ENCODE measurements at places on chromosomes 12 and 14. TPM values are rescaled to one million over a fixed set of nuclear protein-coding genes. Genes with fewer than 3 reads are reported as not detected.
A peak's percentile ranks its signal among the peaks of the same experiment; 100 is the strongest.

Gene MYH6
- not detected for total RNA-seq

Gene TMEM229B
- 4.6 TPM for total RNA-seq

Gene HOXC4
- 1.0 TPM for total RNA-seq

Gene CLEC14A
- total RNA-seq: 27.2 TPM

Gene TAS2R8
- total RNA-seq: not detected

Gene TAC3
- total RNA-seq: not detected

Gene EGLN3
- 11.2 TPM for total RNA-seq

Gene TAS2R20
- total RNA-seq: 3.0 TPM

DNA sequence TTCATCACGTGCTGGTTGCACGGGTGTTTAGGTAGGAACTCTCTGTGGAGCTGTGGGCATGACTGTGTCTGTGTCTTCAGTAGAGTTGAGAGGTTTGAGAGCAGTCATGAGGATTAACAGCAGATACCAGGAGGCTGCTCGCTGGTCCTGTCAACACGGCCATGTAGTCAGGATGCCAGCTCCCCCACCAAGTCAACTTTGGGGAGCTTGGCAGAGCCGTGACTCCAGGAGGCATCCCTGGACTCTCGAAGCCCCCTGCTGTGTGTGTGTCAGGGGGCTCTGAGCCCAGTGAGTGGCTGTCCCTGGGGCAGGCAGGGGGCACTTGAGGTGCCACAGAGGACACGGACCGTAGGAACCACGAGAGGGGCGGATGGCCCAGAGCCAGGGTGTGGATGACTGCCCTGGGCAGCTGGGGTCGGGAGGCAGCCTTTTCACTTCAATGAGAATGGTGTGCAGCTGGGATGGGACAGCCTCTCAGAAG lies 7.2 kb upstream of the GPR132 start:
- peak; percentile 38 for DNase-seq

- no peak for DNase-seq
Observed at GRCh38 chr14:57061009-57061711, 207.5 kb downstream of the EXOC5 start.

- DNase-seq: no peak
Observed at GRCh38 chr14:24381363-24382063, 13.5 kb downstream of the NFATC4 start.

DNA sequence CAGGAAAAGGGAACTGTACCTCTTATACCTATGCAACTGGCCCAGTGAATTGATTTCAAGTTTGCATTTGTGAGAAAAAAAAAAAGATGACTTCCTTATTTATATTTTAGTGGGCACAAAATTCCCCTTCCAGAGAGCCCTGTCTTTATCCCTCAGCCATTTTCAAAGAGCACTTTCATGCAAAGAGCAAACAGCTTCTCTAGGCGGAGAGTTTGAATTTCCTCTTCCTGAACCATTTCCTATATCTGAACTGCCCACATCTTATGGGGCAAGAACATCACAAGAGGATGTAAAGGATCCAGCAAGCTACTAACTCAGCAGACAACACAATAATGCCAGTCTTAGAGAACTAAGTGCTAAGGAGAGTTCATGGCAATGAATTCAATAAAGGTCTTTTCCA lies 22.3 kb upstream of the PLXNC1 start:
- no peak for DNase-seq

- no peak for DNase-seq
Observed at GRCh38 chr14:22095860-22096513, 422.4 kb upstream of the OR4E1 start.

GRCh38 chr12:9127936-9128663 lies 12.4 kb upstream of the A2M start:
- DNase-seq: no peak

GRCh38 chr14:54048736-54049135 lies 92.1 kb upstream of the BMP4 start:
- DNase-seq: no peak

DNA sequence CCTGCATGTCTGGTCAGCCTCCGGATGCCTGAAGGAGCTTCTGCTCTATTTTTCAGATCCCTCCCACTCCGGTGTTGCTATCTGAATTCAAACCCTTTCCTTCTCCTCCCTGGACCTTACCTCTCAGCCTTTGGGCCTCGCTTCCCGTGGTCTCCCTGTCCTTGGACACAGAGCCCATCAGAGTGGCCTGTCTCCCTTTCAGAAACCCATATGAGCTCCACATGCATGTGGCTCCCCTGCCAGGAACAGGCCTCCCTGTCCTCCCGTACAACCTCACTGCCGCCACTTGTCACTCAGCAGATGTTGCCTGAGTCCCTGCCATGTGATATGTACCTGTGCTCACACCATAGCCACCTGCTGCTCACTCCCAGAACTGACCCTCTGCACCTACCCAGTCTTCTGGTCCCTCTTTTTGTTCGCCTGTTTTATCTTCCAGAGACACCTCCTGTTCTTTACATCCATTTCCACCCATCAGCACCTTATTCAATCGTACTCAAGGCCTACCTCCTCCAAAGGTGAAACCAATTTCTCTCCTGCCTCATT lies 182.5 kb downstream of the ZFP36L1 start:
- no peak for DNase-seq

- DNase-seq: no peak
Observed at GRCh38 chr14:29102996-29103395, 336.4 kb downstream of the FOXG1 start.

DNA sequence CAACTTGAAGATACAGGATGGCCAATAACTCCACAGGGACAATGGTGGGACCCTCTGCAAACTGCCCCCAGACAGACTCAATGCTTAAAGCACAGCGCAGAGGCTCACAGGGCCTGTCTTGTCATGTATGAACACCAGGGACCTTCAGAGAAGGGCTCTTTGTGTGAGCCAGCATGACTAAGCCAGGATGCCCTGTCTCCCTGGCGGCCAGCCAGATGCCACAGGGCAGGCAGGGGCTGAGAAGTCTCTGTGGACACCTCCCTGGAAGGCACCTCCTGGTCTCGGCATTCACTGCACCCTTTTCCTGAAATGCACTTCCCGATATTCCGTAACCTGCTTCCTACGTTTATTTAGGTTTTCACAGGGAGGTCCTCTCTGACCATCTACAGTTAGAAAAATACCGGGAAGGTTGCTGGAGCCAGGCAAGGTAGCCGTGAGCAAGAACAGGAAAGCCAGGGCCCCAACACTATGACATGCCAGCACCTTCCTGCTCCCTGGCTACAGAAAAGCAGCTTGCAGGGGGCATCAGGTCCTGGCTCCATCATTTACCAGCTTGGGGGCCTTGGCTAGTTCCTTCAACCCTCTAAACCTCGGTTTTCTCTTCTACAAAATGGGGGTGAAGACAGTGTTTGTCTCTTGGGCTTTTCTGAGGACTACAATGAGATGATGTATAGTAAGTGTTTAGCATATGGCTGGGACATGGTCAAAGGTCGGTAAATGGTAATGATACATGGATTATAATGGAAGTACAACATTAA lies 65.0 kb downstream of the PITPNM2 start:
- peak; percentile 75 for DNase-seq

DNA sequence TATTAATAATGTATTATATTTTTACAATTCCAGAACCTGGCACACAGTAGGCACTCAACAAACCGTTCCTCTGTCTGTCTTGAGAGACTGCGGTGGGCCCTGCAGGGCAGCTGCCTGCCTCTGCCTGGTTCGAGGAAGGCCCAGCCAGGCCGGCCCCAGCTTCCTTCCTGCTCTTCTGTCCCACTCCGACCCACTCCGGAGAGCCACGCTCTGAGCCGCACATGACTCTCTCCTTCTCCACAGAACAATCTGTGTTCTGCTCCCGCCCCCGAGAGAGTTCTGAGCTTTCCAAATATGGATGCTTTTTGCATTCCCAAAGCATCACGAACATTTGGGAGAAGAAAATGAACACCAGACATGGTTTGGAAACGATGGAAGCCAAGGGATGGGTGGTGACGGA lies 57.3 kb downstream of the TTC7B start:
- DNase-seq: peak; percentile 76

GRCh38 chr14:99454246-99454645 lies 26.4 kb downstream of the SETD3 start:
- DNase-seq: no peak

GRCh38 chr12:82027612-82028011 lies 268.5 kb upstream of the PPFIA2 start:
- DNase-seq: no peak

DNA sequence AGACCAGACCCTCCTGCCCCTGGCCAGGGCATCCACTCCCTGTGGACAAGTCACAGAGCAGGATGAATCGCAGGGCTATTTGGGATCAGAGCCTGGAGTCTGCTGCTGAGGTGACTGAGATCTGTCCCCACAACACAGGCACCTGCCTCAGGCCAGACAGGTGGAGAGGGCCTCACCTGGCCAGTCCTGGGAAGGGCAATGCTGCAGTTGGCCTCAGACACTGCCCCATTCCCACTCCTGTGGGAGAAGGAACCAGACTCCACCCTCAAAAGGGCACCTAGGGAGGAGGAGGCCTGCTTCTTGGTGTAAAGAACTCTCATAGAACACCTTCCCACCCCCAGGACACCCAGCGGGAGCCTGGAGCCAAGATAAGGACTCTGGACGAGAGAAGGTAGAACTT lies 48.3 kb upstream of the PLEKHG6 start:
- DNase-seq: no peak

GRCh38 chr12:113870035-113870434 lies 96.1 kb downstream of the RBM19 start:
- DNase-seq: no peak

DNA sequence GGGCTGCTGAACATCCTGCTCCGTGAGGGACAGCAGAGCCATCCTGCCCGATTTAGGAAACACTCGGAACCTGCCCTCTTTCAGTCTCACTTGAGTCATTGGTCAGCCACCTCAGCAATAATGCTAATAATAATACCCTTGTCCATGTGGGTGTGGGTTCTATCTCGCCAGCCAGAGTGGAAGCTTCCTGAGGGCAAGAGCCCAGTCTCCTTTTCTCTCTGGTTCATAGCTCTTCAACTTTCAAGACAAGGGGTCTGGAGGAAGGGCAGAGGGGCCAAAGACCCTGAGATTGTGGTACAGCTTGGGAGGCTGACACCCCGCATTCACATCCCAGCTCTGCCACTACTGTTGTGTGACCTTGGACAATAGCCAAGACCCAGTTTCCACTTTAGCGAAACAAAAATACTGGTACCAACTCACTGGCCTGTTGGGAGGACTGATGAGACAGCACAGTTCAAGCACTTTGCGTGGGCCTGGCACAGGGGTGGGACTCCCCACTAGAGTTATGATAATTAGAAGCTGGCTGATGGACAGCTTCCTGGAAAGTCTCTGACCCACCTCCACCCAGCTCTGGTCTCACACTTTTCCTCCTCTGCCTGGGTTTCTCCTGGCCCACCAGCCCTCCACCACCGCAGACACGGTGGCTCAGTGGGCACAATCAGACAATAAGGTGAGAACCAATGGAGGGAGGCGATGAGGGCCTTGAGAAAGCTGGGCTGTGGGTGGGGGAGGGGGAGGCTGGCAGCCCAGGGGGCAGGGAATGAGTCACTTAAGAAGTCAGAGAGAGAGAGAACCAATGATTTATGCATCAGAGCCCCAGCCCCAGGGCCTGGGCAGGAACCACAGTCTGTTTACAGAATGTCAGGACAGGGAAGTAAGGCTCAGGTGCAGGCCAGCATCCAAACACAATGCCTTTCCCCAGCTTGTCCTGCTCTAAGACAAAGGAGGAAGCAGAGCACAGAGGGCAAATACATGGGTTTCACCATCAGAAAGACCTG lies 9.6 kb downstream of the FAIM2 start:
- DNase-seq: no peak

Measured in upper lobe of left lung (tissue), 6 donors.